ENCODE measurements at places on chromosomes 5 and 9.

- no peak for DNase-seq
These were observed 18.6 kb upstream of the SLC25A51 start for GRCh38 chr9:37922363-37923117.

GRCh38 chr5:115557667-115558387, 13.3 kb upstream of the FEM1C start:
- DNase-seq = no peak

- no peak for DNase-seq
These were observed 22.7 kb upstream of the PCA3 start for GRCh38 chr9:76741524-76741923.

DNA sequence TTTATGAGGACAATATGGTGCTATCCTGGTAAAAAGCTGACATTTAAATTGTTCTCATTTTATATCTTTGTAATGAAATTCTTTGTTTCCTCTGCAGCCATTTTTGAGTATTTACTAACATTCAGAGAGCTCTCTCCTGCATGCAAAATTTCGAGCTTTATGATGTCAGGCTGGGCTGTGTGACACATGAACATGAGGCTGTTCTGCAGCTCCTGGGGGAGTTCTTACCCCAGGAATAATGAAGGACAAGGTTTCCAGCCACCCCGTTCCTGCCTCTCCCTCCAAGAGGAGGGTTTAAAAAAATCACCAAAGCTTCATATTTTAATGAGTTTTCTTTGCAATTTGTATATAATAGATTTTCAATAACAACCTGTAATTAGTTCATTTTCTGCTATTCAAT, 252.4 kb downstream of the HSPA4 start:
- no peak for DNase-seq

DNA sequence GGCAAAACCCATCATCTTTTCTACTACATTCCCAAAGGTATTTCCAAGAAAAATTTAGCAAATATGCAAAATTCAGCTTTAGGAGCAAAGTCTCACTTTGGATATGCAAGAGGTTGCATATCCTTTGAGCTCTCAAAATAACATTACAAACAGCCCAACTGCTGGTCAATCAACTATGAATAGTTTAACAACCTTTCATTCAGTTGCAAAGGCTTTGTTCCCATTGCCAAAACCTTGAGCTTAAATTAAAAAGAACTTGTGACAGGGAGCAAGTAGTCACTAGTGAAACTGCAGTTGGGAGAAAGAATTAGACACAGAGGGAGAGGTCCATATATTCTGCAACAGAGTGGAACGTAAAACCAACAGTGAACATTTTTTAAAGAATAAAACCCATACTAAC, 8.8 kb downstream of the ZNF608 start:
- no peak for DNase-seq

- DNase-seq = no peak
These were observed 131.7 kb upstream of the GDNF start for GRCh38 chr5:37971483-37972024.

GRCh38 chr5:78007233-78007632, 231.1 kb upstream of the TBCA start:
- DNase-seq = no peak

Data from activated CD4-positive, CD25-positive, alpha-beta regulatory T cell (primary cell).